Stimulated activated naive CD4-positive, alpha-beta T cell treated with Interleukin-2 at 50 U/mL for 16 hours (primary cell): ENCODE measurements at places on chromosomes 1 and 21.
A peak's percentile ranks its signal among the peaks of the same experiment; 100 is the strongest.

GRCh38 chr1:233654658-233655280, 40.9 kb downstream of the KCNK1 start:
- no peak for DNase-seq

DNA sequence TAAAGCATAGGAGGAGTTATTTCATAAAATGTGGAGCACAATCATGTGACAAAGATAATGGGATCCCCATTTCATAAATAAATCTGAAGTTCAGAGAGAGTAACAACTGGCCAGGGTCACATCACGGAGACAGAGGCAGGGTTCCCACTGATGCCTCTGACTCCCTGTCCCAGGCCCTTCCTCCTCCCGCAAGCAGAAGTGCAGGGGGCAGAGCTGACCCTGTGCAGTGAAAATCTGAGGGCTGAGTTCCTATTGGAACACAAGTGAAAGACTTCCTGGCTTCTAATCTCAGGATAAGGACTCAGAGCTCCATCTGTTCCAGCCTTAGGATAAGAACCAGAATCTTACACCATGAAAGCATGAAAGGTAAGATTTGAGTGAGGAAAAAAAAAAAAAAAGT, 22.0 kb downstream of the SELL start:
- DNase-seq, result no peak

DNA sequence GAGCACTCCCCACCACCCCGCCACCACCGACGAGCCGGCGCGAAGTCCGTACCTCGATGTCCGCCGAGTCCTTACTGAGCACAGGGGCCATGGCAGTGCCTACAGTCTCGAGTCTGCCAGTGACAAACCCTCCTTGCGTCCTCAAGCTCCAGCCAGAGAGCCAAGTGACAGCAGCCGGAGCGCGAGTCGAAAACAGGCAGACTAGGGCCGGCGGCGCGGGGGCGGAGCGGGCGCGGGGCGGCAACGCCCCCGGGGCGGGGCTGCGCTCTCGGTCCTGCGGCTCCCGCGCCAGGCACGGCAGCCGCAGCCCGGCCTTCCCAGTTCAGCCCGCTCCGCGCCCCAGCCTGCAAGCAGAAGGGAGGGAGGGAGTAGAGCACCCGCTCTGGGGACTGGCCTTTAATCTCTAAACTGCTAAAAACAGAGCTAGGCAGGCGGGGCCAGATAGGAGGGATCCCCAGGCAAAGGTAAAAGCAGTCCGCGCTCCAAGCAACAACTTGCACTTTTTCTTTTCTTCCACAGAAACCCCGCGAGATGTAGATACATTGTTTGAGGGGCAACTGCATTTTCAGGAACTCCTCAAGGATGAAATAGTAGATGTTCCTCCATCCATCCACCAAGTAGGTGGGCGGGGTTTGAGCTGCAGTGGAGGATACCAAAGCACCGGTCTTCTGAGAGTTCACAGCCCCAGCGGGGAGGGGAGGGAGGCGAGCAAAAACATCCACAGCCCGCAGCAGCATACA, at the start of gene DPYD:
DPYD (minus strand) TSS at position 203 of the 740 bp plus-strand sequence; CDS start at position 91, 112 bp downstream.
- DNase-seq, result peak; percentile 83

GRCh38 chr1:117324357-117324756, 42.9 kb upstream of the MAN1A2 start:
- DNase-seq, result no peak

DNA sequence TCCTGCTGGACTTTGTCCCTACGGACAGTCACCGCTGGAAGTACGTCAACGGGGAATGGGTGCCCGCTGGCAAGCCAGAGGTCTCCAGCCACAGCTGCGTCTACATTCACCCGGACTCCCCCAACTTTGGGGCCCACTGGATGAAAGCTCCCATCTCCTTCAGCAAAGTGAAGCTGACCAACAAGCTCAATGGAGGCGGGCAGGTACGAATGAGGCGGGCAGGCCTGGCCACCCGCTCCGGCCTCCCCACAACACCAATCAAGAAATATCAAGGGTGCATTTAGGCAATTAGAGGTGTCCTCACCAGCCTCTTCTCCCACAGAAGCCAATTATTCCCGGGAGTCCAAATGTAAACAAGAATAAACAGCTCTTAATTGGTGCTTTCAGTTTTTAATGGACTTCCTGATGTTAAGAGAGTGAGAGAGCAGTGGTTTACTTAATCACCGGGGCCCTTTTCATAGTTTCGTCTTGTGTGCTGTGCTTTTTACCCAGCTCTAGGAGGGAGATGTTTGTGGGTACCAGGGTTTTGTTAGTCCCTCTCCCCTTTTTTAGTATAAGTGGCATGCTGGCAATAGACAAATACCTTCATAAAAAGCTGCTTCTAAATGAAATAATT, 10.7 kb downstream of the TBX19 start:
- DNase-seq, result no peak

DNA sequence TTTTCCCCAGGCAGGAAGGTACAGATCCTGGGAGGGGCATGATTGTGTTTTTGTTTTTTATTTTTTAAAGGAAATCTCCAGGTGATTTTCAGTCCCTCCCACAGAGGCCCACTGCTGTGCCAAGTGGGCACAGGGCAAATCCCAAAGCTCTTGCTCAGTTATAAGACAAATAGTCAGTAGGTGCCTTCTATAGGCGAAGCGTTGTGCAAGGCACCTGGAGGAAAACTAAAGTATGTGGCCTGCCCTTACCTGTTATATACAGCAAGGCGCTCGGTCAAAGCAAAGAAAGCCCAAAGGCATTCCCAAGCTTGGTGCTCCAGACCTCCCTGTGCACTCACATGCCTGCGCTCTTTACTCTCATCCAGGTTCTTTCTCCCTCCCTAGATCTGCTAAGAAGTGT, 81.0 kb downstream of the KCNJ15 start:
- no peak for DNase-seq

GRCh38 chr1:5973771-5974170, 18.5 kb downstream of the NPHP4 start:
- DNase-seq, result no peak

- no peak for DNase-seq
Observed at GRCh38 chr1:2411801-2412394, 466 bp downstream of the PEX10 start.

GRCh38 chr21:36204980-36205379, 48.4 kb downstream of the DOP1B start:
- no peak for DNase-seq

DNA sequence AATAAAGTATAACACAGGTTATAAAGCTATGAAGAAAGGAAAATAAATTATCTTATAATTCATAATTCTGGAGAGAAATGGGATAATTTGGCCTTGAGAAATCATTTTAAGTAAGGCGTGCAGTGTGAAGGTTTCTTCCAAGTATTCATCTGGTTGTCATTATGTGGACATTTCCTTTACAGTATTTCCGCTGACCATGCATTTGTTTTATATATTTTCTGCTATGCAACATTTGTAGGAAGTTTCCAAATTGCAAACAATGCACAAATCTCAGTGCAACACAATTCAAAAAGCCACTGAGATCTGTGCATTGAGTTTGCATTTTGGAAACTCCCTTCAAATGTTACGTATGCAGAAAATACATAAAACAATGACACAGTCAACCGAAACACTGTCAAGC, 17.8 kb downstream of the ZNF670 start:
- no peak for DNase-seq

- no peak for DNase-seq
Observed at GRCh38 chr1:6603915-6604558, 1.4 kb upstream of the KLHL21 start.

DNA sequence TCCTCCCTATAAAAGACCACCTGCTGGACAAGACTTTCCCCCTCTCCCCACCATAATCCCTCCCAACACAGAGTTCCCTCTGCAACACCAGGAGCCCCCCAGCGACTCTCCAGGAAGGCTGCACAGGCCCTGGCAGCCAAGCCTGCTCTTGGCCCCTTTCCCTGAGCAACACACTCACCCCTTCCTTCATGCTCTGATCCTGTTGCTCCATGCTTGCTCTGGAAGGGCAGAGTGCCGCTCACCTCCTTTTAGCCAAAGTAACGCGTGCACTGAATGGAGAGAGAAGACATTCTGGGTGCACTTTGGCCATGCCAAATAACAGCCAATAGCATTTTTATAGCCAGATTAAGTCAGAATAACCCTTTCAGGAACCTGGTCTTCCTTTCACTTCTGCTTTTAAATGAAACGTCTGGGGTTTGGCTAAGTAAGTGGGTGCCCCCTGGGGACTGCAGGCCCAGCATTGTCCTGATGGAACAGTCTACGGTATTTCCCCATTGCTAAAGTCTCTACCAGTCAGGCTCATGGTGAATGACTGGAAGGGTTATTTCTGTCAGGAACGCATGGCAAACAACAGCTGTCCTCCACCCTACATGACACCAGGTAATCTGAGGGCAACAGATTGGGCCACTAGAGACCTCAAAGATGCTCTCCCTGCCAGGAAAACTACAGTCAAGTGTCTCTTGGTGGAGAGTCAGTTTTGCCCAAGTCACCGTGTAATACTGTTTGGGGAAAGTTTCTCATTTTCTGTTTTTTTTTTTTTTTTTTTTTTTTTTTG, at the start of gene SLC2A5:
SLC2A5 (minus strand) TSS at position 310 of the 775 bp plus-strand sequence; CDS start at position 211, 99 bp downstream.
- DNase-seq, result no peak

DNA sequence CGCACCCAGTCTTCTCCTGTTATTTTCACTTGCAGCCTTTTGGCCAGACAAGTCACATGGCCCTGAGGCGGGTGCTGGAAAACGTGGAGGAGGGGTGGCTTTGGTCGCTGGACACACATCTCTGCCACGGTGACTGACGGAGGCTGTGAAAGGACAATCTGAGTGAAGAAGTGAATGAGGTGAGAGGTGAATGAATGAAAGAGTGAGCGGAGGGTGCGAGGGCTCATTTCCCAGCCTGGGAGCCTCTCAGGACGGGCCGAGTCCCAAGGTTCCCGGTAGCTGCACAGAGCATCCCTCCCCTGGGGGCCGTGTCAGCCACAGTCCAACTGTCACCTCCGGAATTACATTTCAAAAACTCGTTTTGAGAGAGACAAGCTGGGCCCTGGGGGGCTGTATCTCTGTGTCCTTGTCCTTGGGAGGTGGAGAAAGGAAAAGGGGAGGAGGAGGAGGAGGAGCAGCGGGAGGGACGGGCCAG, 89.6 kb downstream of the UBIAD1 start:
- no peak for DNase-seq

GRCh38 chr1:46583494-46583893, 20.6 kb downstream of the MKNK1 start:
- DNase-seq, result no peak

DNA sequence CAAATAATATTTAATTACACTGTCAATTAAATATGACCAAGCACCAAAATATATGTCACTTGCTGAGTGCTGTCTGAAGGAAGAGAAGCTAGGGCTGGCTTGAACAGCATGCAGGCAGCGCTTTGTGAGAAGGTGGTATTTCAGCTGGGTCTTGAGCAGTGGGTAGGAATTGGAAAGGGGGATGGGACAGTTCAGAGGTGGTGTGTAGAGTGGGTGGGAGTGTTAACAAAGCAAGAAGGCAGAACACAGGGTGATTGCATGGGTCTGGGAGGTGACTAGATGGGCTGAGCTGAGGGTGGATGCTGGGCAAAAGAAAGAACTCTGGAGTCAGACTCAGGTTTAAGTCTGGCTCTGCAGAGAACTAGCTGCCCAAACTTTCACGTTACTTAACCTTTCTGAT, 14.3 kb upstream of the ETV3 start:
- DNase-seq, result no peak

DNA sequence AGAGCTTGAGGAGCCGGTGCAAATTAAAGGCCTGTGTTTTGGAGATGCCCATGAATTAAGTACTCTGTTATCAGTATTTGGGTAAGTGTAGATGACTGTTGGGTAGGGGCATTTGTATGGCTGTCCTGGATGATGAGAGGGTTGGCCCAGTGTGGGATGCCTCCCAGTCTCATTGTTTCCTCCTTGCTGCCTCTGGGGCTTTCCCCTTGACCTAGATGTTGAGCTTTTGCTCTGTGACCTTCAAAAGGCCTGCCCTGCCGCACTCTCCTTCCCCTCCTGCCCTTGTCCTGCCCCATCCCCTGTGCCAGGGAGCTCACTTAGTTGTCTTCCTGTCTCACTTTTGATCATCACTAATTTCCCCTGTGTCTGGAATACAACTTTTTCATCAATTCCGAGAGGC, 10.0 kb downstream of the GALNT2 start:
- DNase-seq, result no peak

DNA sequence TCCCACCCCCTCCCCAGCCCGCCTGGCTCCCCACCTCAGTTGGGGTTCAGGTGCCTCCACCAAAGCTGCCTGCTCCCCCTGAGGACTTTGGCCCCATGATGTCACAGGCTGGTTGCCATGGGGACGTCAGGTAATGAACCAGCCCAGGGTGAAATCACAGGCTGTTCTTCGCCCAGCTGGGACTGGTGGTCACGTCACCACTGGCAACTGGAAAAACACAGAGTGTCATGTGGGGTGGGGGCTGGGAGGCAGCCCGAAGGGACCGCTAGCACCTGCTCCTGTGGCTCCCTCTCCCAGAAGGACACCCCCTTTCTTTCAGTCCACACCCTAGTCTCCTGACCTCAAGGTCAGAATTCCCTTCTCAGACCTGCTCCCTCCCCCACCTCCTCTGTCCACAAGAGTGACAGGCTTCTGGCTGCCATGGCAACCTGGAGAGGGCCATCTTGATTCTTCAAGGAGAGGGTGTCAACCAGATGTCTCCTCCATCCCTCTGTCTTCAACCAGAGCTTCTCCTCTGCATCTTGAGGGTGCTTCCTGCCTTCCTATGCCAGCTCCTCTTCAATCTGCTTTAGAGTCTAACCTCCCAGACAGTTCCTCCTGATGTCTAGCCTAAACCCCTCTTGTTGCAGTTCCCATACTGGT, 6.2 kb downstream of the FAM131C start:
- no peak for DNase-seq

DNA sequence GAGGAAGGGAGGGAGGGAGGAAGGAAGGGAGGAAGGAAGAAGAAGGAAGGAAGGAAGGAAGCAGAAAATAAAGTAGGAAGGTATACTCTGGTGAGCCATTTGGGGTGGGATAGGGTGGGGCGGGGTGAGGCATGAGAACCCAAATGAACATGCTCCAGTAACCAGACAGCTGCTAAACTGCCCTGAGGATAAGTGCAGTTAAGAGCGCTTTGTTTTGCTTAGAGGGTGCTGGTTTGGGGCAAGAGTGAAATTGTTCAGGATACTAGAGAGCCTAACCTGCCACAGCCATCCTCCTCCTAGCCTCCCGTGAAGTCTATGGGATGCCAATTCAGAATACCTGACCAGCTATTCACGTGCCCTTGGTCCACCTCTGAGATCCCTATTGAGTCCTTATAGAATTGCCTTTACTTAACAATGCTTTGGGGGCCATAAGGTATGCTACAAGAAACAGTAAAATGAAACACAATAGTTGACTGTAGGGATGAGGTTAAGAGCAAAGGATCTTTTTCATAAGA, 59.0 kb upstream of the ATF3 start:
- DNase-seq, result no peak

DNA sequence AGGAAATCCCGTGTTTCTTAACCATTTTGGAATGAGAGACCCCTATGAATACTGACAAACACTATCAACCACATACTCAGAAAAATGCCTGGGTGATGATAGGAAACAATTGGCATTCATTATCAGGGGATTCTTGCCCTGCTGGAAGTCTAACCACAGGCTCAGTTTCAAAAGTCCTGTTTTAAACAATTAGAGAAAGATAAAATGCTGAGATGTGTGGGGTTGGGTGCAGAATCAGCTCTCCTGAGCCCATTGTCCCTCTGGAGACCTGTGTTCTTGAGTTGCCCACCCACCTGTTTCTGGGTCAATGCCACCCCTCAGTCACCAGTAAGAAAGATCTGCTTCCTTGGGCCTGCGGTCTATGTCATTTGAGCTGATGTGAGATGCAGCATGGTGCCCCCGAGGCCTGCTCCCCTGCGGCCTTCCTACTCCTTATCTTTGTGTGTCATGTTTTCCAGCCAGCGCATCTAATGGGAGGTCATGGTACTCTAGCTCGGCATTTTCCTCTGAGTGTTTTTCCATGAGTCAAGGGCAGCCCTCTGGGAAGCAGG, 130.3 kb upstream of the PLXNA2 start:
- DNase-seq, result no peak

GRCh38 chr1:55369474-55369873, 154.3 kb upstream of the USP24 start:
- no peak for DNase-seq
